ENCODE measurements at places on chromosomes 3 and 15.

- DNase-seq, result no peak
Measured at GRCh38 chr3:162130582-162130981, 634.0 kb downstream of the OTOL1 start.

DNA sequence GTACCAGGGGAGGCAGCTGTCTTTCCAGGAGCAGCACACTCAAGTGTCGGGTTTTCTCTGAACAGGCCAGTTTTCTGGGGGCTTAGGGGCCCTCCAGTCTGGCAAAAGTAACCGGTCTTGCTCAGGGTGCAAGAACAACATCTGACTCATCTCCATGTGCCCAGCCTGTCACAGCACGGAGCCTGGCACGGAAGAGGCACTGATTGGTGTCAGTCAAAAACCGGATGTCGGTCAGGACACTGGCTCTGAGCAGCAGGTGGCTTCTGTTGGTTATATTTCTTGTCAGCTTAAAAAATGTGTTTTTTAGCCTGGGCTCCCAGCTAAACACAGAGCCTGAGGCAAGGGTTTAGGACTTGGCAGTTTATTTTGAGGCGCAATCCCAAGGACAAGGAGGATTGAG lies 139.9 kb downstream of the FBLN2 start:
- DNase-seq, result no peak

GRCh38 chr3:10721101-10721500 lies 94.9 kb upstream of the SLC6A11 start:
- DNase-seq, result no peak

GRCh38 chr3:152961323-152961722 lies 126.4 kb downstream of the P2RY1 start:
- no peak for DNase-seq

- DNase-seq, result no peak
Measured at GRCh38 chr3:11290743-11291680, 18.8 kb downstream of the ATG7 start.

DNA sequence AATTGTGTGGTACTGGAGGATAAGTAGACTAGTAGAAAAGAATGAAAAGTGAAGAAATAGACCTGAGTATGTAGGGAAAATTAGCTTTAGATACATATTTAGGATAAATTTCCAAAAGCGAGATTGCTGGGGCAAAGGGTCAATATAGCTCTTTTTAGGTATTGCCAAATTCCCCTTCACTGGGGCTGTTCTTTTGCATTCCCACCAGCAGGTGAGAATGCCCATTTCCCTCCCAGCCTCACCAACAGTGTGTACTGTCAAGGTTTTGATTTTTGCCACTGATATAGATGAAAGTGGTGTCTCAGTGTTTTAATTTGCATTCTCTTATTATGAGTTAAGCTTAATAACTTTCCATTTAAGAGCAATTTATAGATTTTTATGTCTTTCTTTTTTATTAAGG lies 35.7 kb upstream of the BHLHE40 start:
- no peak for DNase-seq

DNA sequence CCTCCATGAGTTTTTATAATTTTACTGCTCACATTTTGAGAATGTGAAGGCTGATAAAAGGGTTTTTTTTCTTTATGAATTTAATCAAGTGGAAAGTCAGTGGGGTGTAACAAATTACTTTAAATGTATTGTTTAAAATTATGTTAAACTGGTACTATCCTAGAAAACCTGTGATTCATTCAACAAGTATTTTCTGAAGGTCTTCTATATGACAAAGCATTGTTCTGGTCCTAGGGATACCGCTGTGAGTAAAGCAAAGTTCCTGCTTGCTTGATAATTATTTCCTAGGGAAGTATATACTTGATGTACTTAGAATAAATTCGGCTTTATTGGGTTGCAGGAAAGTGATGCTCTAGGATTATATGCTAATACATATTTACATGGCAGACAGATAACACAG lies 152.8 kb upstream of the GOLGA6L4 start:
- DNase-seq, result no peak

DNA sequence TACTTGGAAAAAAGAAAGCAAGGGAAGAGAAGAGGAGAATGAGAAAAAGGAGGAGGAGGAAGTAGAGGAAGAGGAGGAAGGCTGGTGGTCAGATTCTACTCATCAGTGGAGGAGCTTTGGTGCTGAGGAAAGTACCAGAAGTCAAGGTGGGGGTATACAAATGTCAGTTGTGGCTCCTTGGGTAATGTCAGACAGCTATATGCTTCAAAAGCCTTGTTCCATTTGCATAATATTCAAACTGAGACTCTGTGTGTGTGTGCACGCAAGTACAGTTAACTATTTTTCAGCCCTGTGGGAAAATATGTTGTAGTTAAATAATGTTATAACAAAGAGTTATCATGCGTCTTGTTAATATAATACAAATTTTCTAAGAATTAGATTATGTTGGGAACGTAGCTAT lies 609.7 kb downstream of the PDCD6IP start:
- no peak for DNase-seq

DNA sequence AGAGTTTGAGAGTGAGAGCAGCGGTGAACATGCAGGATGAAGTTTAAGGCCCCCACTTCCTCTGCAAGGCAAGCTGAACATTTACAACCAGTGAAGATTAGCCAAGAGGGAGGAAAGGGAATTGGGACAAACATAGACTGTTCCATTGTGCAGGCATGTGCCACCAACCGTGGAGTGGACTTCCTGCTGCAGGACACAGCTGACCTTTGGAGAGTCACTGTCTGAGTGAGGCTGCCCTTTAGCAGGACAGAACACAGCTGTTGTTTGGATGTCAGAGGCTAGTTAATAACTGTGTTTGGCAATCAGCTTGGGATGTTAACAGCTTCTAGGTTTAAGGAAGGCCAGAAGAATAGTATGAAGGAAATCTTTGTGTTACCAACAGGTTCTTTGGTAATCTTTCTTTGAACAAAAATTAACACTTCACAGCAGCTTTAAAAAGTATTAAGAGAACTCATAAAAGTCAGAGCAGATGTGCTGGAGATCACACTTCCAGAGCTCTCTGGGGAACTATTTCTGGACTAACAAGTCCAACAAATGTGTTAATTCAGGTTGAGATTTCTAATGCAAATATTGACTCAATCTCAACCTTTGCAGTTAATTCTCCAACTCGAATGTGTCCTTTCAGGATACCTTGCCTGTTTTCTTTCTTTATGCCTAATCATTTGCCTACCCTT lies 31.4 kb downstream of the CTDSPL start:
- no peak for DNase-seq

GRCh38 chr3:183340222-183340621 lies 87.2 kb downstream of the B3GNT5 start:
- no peak for DNase-seq

DNA sequence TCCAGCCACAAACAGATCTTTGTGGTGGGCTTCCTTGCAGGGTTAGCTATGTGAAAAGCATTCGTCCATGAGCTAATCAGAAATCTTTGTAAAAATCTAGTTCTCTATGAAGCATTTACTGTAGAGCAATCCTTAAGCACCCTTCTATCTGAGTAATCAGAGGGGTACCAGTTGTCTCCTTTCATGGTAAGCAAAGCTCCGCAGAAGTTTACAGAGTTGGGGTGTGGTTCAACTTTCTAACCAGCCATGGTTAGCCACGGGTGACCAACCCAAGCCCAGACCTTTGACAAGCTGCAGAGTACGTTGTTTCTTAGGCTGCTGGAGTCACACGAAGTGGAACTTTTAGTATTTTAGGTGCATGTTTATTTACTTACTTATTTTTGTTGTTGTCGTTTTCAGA lies 77.4 kb downstream of the FLNB start:
- no peak for DNase-seq

DNA sequence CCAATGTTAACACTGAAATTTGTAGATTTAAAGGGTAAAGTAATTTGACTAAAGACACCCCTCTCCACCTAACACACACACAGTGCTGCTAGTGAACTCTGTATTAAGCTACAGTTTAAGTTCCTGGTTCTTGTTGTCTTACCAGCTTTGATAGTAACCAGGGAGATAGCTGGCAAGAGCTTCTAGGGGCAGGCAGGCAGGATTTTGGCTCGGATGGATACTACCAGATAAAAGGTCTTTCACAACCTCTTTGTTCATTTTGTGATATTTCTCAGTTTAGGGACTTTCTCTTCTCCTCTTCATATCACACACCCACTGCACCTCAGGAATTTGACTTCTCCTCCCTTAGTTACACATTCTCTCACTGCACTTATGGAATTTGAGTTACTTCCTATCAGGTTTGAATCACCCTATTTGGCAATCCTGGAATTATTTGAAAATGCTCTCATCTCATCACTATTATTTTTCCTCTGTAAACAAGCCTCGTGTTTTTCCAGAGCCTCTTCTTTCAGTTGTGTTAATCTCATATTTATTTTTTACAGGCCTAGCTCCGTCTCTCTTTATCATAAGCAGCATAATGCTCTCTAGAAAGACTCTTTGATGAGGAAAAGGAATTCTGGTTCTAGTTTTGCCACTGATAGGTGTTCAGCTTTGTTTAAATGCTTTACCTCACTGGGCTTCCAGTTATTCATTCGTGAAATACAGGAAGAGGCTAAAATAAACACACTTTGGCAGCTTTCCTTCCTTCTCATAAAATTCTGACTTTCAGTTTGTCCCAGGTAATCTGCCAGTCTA lies 23.0 kb upstream of the CLDN1 start:
- no peak for DNase-seq

GRCh38 chr15:101482526-101483371 lies 6.8 kb downstream of the PCSK6 start:
- no peak for DNase-seq

DNA sequence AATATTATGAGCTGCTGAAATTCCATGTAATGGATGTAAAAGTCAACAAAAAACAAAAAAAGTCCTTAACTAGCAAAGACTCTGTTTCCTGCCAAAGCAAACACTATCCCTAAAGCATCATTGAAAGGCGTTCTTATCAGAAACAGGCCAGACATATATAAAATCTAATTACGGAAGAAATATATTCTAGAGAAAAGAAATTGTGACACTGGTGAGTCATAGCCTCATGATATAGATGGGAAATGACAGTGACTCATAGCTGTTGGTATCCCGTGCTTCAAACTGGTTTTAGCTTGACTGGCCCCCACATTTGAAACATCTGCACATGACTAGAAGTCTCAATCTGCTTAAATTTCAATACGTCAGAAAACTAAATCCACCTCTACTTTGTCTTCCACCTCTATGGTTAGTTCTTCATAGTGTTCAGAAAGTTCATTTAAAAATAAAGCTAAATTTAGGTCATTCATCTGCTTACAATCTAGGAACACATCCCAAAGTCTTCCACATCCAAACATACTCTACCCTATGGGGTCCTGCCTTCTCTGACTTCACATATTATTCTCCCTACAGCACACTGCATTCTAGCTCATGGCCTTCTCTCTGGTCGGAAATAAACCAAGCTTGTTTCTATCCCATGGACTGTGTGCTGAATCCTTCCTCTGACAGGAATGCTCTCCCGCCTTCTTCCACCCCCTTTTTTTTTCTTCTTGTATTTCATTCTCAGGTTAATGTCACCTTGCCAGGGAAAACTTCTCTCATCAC lies 456.3 kb upstream of the ARRDC4 start:
- no peak for DNase-seq

DNA sequence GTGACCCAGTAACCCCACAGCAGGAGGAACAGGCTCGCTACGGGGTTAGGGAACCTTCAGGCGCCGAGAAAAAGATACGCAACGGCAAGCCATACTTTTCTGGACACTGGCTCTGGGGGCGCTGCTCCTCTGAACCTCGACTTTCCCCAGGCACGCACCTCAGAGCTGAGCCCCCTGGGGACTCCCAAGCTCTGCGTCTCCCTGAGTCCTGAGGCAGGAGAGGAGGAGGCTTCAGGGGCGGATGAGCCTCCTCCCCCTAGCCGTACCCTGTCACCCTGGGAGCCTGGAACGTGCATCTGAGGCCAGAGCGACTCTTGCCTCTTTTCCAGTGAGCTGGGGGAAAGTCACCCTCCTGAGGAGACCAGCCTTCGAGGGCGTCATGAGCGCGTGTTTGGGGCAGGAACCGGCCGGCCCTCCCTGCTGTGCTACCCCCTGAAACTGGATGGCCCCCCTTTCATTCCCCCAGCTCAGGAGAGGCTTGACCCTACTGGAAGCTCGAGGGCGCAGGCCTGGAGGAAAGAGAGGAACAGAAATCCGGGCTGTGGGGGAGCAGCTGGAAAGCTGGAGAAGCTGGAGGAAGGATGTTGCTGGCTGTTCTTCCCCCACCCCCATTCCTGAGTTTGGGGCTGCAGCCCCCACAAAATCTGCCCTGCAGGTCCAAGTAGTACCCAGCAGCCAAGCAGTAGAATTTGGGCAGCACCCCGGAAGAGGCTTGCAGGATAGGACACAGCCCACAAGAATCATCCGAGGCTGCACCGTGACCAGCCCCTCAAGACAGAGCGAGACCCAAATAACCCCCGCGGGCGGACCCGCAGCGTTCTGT lies 25.1 kb upstream of the POLG start:
- DNase-seq, result no peak

DNA sequence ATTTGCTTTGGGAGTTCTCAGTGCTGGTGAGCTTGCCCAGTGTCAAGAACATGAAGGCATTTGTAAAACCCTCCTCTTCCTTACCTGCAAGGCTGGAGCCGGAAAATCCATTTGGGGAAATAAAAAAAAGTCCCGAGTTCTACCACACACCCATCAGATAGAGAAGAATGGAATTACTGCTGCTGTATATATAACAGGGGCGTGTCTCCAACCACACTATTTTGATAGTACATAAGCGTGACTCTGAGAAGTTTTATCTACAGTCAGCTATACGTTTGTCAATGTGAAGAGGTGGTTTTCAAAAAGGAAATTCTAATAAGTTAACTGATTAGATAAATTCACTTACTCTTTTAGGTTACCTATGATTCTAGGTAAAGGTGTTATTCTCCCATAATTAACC lies 1.3 kb upstream of the CPA3 start:
- DNase-seq, result no peak

DNA sequence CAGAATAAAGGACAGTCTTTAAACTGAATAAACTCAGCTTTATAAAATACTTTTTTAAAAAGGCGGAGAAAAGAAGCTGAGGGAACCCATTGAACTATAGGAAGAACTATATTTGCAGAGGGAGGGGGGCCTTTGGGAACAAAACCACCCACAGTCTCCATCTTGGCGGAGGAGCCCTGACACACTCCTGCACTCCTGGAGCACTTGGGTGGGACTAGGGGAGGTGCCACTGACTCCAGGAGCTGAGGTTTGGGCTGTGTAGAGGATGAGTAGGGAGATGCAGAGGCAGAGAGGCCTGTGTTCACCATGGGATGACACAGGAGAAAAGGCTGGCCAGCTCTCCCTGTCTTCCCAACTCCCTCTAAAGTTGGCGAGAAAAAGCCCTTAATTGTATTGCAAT lies 35.8 kb downstream of the IFT122 start:
- no peak for DNase-seq

Measured in germinal center (tissue), 1 donor.